NCI-H2227 treated with DMSO at 0.1 percent for 48 hours (cell line): ENCODE measurements at places on chromosomes 2 and 18.

DNA sequence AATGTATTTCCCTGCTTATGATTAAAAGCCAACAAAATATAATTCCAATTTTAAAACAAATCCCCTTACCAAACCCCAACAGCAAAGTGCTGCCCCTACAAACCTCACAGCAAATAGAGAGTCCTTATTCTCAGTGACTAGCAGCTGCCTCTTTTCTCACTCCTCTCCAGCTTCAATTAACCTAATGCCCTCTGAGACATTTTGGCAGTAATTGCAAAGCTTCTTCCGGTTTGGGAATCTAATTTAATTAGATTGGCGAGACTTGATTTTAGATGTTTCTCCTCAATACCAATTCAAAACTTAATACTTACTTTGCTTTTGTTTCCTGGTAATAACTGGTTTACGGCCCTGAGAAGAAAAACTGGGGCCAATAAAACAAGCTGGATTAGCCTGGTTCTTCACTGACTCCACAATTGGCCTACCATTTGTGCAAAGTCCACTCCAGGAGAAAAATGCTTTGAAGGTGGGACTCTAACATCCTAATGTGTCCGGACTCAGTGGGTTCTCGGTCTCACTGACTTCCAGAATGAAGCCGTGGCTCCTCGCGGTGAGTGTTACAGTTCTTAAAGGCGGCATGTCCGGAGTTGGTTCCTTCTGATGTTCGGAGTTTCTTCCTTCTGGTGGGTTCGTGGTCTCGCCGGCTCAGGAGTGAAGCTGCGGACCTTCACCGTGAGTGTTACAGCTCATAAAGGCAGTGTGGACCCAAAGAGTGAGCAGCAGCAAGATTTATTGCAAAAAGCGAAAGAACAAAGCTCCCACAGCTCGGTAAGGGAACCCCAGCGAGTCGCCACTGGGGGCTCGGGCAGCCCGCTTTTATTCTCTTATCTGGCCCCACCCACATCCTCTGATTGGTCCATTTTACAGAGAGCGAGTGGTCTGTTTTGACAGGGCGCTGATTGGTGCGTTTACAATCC lies 52.8 kb downstream of the SLC35F5 start:
- no peak for DNase-seq

GRCh38 chr2:226956659-226957058 lies 120.8 kb downstream of the RHBDD1 start:
- no peak for DNase-seq

DNA sequence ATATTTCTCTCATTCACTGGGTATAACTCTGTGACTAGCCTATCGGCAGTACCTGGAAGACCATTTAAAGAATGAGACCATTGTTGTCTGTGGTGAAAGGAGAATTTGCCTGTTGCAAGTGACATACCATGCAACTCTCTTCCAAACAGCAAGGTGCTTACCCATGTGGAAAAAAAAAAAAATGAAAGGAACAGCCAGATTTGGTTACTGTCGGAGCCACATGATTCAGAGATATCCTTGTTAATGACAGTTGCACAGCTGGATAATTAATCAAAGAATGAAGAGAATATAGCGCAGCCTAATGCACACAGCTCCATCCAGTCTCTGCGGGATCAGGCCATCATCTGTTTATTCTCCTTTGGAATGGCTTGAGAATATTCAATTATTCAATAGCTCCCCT lies 141.8 kb downstream of the HRH4 start:
- no peak for DNase-seq

GRCh38 chr18:21960189-21960588 lies 209.2 kb upstream of the GATA6 start:
- DNase-seq, result no peak

GRCh38 chr18:63155169-63155852 lies 164.3 kb downstream of the BCL2 start:
- peak; percentile 65 for DNase-seq

DNA sequence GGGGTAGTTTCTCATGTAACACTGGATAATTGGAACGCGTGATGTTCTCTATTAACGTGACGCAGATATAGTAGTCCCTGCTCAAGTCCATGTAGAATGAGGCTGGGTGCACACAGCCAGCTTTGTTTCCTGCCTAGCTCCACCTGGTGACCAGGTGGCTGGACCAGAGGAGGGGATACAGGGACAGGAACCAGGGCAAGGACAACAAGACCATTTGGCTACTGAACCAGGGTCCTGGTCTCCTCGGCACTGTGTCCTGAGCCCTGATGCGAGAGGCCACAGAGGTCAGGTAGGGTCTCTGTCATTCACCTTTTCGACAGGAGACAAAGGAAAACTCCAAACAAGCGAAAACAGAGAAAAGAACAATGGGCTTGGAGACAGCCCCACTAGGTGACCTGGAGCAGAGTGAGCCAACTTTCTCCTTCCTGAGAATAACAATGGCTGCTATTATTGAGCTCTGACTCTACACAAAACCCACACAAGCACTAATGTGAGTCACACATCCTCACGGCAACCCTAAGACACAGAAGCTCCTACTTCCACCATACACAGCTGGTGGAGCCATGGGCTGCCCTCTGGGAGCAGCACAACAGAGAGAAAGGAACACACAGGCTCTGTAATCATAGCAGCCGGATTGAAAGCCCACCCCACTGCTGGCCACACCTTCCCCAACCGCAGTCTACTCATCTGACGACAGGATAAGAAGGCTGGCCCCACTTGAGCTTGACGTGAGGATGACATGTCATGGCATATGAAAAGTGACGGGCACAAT lies 67.3 kb upstream of the TEX51 start:
- no peak for DNase-seq

- DNase-seq, result no peak
These were observed 2.0 kb upstream of the ZFAND2B start for GRCh38 chr2:219204425-219205164.

- no peak for DNase-seq
These were observed 70.3 kb downstream of the WDR7 start for GRCh38 chr18:56721491-56721890.

GRCh38 chr2:230881840-230882239 lies 17.1 kb downstream of the ITM2C start:
- no peak for DNase-seq

DNA sequence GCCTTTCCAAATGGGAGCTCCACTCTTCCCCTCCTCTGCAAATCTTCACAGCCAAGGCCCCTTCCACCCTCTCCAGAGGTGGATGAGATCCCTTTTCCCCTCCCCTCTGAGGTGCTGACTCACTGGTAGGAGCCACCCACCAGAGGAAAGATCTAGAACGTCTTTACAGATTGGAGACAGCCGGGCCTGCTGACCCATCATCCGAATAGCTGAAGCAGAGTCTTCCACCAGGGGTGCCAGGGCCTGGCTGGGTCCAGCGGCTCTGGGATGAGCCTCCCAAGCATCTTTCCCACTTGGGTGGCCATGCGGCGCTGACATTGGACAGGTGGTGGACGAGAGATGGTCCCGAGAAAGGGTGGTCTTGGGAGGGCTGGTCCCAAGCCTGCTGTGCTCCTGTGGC lies 9.0 kb downstream of the ERFE start:
- no peak for DNase-seq

DNA sequence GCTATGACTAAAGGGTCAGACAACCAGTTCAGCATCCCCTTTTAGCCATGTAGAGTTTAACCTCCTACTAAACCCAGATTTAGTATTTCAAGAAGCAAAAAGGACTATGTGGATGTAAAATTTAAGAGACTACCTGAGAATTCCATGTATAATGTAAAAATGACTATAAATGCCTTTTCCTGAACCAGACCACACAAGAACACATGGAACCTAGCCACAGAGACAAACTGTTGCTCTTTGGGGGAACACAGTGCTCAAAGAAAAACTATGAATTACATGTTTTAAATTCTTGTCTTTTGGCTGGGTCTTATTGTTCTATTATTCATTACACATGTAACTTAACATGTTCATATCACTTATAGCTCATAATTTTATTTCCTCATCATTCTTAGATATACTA lies 192.8 kb downstream of the DNER start:
- DNase-seq, result no peak

- DNase-seq, result no peak
These were observed 2.3 kb downstream of the MBOAT2 start for GRCh38 chr2:9001229-9001628.

DNA sequence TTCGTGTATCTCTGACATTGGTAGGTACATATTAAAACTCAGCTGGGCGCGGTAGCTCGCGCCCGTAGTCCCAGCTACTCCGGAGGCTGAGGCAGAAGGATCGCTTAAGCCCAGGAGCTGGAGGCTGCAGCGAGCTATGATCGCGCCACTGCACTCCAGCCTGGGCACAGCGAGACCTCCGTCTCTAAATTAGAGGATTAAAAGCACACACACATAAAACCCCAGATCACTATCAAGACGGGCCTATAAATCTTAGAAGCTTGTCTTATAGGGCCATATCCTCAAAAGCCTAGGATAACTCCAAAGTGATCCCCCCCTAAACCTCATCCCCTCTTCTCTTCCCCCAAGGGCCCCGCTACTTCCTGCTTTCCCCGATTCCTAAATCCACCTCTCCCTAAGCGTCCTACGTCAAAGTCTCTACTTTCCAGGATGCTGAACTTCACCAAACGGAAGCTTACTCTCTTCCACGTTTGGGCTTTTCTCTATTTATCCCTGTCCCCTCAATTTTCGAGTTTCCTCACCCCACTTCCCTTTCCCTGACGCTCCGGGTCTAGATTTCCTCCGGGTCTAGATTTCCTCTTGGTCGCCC lies 707 bp downstream of the KRCC1 start:
- DNase-seq, result peak; percentile 23

- peak; percentile 10 for DNase-seq
These were observed 148.1 kb downstream of the ACKR3 start for GRCh38 chr2:236717729-236718128.

- DNase-seq, result peak; percentile 41
These were observed 163.5 kb downstream of the GLI2 start for GRCh38 chr2:120898961-120899750.

DNA sequence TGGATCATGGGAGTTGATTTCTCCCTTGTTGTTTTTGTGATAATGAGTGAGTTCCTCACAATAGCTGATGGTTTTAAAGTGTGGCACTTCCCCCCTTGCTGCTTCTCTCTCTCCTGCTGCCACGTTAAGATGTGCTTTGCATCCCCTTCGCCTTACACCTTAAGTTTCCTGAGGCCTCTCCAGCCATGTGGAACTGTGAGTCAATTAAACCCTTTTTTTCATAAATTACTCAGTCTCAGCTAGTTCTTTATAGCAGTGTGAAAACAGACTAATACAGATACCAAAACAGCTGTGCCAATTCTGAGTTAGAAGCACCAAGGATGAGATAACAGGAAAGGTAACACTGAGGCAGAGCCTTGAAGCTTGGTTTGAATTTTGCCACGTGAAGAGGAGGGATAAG lies 44.7 kb downstream of the ITSN2 start:
- no peak for DNase-seq

- no peak for DNase-seq
These were observed 1187.8 kb upstream of the TMEFF2 start for GRCh38 chr2:193382583-193382982.

- no peak for DNase-seq
These were observed 109.1 kb downstream of the FIGN start for GRCh38 chr2:163626639-163627109.

- DNase-seq, result no peak
These were observed 19.5 kb downstream of the GPR45 start for GRCh38 chr2:105261061-105261460.

- no peak for DNase-seq
These were observed 541.7 kb upstream of the RAB6C start for GRCh38 chr2:129437725-129438124.

DNA sequence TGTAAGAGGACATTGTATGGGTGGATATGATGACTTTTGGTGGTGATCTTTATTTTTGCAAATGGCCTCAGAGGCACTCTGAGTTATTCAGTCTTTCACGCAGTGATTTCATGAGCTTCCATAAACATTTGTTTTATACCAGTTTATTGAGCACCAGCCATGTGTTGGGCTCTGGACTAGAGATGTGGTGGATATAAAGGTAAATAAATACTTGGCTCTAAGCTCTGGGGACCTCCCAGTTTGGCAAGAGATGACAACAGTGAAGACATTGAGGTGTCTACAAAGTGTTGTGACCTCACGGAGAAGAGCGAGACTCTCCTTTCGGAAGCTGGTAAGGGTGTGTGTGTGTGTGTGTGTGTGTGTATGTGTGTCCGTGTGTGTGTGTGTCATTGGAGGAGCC lies 146.4 kb downstream of the TANC1 start:
- no peak for DNase-seq

- no peak for DNase-seq
These were observed 7.1 kb downstream of the KHK start for GRCh38 chr2:27093430-27094352.

- no peak for DNase-seq
These were observed 143.3 kb upstream of the BCL2L11 start for GRCh38 chr2:110977403-110977802.

DNA sequence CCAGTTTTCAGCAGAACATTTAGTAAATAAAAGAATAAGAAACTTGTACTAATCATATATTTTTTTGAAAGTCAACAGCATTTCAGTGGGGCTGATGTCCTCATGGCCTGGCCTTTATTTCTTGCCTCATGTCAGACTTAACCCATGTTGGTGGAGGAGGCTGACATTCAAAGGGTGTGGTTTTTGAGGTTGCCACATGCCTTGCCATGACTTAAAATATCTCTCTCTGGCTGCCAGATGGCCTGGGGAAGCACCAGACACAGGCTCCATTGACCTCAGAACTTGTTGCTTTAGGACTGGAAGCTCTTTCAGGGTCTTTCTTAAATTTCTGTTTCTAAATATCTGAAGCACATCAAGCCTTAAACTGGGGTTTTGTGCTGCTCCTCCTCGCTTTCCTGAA lies 32.5 kb upstream of the CD28 start:
- DNase-seq, result no peak

DNA sequence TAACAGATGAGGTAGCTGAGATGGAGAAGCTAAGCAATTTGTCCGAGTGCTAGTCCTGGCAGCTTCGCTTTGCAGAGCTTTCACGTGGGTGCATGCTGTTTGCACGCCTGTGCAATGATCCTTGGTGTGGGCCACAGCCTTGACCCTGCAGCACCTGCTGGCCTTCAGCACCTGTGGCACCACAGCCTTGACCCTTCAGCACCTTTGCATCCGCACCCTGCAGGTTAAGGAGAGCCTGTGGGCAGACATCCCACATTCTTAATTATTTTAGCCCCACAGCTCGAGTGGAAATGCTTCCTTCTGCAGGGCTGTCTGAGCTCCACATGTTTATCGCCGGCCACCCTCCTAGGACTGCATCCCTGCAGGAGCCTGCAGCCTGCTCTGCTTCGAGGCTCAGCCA lies 19.3 kb downstream of the NCK2 start:
- DNase-seq, result no peak

- no peak for DNase-seq
These were observed 16.0 kb downstream of the CYRIA start for GRCh38 chr2:16649353-16650286.
